ENCODE measurements at places on chromosomes 3 and 15.
A peak's percentile ranks its signal among the peaks of the same experiment; 100 is the strongest.

DNA sequence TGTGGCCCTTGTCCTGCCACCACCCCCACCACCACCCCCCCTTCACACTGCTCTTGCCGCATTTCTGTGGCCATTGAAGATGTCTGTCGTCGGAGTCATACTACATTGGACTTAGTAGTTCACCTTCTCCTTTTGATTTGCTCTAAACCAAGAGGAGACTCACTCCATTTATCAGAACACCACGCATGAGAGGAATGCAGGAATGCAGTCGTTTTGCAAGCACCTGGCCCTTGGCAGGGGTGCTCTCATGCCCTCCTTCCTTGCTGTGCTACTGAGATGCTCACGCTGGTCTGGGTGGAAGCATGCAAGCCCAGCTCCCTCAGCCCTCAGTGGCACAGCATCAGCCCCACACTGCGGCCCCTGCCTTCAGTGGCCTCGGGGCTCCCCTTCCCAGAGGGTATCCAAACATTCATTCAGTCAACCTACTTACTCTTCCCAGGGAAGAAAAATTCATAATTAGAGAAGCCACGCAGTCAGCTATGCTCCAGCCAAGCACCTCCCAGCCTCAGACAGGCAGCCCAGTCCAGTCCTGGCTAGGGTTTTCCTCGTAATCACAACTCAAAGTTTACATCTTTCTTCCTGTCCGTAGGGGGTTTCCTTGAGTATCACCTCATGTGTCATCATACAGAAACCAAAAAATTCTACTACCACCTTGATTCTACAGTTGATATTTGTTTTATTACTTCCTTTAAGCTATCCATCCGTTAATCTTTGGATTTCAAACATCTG, 520.0 kb downstream of the GABRG3 start:
- no peak for DNase-seq

DNA sequence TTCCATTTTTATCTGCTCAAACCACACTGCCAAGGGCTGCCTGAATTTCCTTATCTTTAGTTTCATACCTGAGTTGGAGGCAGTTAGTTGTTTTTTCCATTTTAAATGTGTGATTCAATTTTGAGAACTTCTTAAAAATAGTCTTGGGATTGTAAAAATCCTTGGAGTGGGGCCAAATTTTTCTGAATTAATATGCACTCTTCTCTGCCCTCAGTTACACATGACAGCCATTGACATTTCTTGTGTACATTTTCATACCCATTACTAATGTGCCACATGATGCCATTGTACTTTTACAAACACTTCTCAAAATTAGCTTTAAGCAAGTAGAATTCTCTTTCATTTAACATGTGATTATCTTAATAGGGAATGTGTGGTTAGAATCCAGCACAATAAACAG, 141.7 kb downstream of the C3orf38 start:
- no peak for DNase-seq

- DNase-seq, result no peak
These were observed 30.1 kb upstream of the SYNPR start for GRCh38 chr3:63248015-63248414.

GRCh38 chr15:40439960-40440742, 602 bp upstream of the BAHD1 start:
- DNase-seq, result peak; percentile 39

- DNase-seq, result no peak
These were observed 709.4 kb downstream of the ZNF385D start for GRCh38 chr3:21041621-21042020.

GRCh38 chr3:28597452-28597851, 248.8 kb upstream of the AZI2 start:
- no peak for DNase-seq

DNA sequence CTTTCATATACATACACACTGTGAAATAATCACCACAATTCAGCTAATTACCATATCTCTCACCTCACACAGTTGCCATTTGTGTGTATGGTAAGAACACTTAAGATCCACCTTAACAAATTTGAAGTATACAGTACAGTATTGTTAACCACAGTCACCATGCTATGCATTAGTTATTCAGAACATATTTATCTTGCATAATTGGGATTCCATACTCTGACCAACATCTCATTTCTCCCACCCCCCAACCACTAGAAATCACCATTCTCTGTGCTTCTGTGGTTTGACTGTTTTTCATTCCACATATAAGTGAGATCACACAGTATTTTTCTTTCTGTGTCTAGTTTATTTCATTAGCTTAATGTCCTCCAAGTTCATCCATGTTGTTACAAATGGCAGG, 247.7 kb upstream of the CTNNB1 start:
- no peak for DNase-seq

GRCh38 chr3:74267588-74268184, 346.8 kb downstream of the CNTN3 start:
- DNase-seq, result peak; percentile 44

GRCh38 chr3:37491776-37492175, 317.4 kb upstream of the LRRFIP2 start:
- no peak for DNase-seq

GRCh38 chr3:177679568-177680471, 482.5 kb upstream of the TBL1XR1 start:
- DNase-seq, result no peak

DNA sequence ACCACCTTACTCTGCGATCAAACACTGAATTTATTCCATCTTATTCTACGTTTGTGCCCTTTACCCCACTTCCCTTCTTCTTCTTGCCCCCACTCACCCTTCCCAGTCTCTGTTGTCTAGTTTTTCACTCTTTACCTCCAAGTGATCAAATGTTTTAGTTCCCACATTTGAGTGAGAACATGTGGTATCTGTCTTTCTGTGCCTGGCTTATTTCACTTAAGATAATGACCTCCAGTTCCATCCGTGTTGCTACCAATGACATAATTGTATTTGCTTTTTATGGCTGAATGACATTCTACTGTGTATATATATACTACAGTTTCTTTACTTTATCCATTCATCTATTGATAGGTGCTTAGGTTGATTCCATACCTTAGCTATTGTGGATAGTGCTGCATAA, 78.8 kb downstream of the PDCD6IP start:
- DNase-seq, result no peak

DNA sequence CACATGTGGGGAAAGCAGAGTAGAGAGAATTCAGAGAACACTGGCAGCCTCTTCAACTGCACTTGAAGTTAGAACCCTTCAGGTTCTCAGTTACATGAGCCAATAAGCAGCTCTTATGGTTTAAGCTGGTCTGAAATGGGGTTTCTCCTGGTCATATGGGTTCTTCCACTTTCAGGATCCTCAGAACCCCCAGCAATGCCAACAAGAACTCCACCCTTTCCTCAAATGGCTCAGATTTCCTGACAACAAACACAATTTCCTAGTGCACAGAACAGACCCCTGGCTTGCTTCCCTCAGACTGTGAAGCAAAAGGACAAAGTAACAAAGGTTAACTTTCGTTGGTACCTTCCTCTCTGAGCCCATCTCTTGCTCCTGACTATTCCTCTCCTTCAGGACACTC, 23.9 kb upstream of the FRMD4B start:
- DNase-seq, result no peak

DNA sequence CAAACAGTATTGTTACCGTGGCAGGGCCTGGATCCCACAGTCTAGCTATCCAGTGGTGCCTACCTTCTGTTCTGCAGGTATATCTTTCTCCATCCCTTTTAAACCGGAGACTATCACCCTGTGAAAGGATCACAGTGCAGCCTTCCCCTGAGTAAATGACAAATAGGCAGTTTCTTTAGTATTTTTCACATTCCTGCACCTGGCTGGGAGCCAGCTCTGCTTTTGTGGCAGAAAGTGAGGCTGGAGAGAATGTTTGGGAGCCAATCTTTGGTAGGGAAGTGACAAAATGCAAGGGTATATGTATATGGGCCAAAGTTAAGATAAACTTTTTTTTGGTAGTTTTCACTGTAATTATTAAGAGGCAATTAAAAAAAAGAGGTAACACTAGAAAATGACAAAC, 54.8 kb downstream of the ARHGEF26 start:
- DNase-seq, result no peak

GRCh38 chr3:151002003-151002981, 29.8 kb upstream of the CLRN1 start:
- DNase-seq, result no peak

DNA sequence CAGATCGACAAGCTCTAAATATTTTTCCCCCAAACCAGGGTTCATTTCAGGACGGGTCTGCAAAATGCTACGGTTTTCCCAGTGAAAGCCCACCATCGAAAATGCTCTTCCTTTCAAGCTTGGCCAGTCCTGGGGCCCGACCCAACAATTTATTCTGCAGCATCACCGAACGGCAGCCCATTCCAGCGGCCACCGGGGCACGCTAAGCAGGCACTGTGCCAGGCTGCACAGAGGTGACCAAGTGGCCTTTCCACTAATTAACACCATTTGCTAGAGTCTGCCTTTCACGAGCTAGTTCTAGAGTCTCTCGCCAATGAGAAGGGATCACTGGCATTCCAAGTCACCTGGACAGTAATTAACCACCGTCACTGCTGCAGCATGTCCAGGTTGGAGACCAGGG, 14.4 kb downstream of the RGMA start:
- DNase-seq, result no peak

- DNase-seq, result no peak
These were observed 85.7 kb downstream of the VGLL4 start for GRCh38 chr3:11558002-11558401.

DNA sequence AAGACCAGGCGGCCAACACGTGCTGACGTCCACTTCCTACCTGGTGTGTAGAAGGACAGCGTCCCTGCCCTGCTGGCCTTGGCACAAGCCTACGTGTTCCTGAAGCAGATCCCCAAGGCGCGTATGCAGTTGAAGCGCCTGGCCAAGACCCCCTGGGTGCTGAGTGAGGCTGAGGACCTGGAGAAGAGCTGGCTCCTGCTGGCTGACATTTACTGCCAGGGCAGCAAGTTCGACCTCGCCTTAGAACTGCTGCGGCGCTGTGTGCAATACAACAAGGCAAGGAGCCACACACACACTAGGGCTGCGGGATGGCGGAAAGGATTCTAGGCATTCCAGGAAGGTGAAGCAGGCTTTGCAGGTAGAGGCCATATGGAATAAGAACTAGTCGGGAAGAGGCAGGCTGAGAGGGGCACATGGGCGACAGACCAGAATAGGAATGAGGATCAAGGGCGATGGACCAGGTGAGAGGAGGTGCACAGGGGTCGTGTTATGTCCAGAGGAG, 15.9 kb downstream of the CSRNP1 start:
- DNase-seq, result no peak

DNA sequence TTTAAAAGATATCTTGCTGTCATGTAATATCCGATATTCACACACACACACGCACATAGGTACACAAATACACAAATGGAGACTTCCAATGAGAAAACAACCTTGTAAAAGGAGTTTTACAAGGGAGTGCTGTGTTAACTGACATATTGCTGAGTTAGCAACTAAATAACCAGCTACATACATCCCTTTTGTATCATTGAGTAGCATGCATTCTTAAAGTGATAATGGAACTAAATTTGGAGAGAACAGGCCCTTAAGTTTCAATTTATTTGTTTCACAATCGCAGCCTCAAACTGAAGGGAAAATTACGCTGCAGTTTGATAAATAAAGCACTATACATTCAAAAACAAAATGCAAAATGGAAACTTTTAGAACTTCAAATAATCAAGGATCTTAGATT, 1046.0 kb upstream of the NR2F2 start:
- DNase-seq, result no peak

DNA sequence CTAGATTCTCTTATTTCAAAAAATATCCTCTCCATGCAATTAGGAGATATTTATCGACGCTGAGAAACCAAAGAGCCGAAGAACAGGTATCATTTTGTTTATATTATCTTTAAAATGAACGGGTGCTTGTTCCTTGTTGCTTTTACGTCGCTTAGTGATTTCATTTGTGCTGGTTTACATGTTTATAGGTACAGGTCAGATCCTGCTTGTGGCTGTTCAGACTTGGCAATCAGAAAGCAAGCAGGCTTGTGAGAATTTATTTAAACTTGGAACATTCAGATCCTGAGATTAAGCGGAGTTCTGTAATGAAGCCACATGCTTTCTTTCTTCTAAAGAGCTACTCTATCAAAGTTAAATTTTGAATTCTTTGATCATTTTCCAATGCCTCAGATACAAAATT, 43.0 kb upstream of the ATP2C1 start:
- DNase-seq, result peak; percentile 53

DNA sequence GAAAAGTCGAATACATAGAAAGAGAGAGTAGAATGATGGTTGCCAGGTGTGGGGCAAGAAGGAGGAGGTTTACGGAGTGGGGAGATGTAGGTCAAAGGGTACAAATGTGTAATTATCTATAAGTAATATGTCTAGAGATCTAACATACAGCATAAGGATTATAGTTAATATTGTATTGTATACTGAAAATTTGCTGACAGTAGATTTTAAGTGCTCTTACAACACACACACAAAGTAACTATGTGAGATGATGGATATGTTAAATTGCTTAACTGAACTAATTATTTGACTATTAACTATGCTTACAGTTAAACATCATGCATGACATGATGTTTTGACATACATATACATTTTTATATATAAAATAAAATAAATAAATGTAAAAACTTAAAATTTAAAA, 192.7 kb downstream of the ZIC4 start:
- no peak for DNase-seq

- no peak for DNase-seq
These were observed 53.1 kb upstream of the FAM3D start for GRCh38 chr3:58719684-58720083.

DNA sequence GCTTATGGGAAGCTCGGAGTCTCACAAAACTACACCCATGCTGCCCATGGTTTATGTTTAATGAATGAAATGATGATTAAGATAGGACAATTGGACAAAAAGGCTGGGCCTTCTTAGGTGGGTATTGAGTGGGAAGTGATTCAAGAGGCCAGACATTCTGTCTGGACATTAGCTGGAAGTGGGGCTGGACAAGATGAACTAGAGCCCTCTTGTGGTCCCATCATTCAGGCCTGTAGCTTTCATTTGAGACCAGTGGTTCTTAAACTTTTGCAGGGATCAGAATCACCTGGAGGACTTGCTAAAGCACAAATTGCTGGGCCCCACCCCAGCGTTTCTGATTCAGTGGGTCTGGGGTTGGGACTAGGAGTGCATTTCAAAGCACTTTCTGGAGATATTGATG, 290.4 kb upstream of the CTDSPL start:
- no peak for DNase-seq

- DNase-seq, result no peak
These were observed 248.9 kb upstream of the PROK2 start for GRCh38 chr3:72033666-72034428.

GRCh38 chr15:38541026-38541425, 23.6 kb downstream of the RASGRP1 start:
- no peak for DNase-seq

DNA sequence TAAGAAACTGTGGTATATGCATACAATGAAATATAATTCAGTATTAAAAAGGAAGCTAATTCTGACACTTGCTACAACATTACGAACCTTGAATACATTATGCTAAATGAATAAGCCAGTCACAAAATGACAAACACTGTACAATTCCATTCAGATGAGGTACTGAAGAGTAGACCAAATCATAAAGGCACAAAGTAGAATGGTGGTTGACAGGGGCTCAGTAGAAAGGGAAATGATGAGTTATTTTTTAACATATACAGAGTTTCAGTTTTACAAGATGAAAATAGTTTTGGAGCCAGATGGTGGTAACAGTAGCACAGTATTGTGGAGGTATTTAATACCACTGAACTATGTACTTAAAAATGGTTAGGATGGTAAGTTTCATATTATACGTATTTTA, 254.6 kb upstream of the RBMS3 start:
- no peak for DNase-seq

All from NCI-H1092 treated with DMSO at 0.1 percent for 48 hours (cell line).